CD4-positive, alpha-beta T cell treated with Interleukin-4 for 4 hours (primary cell): ENCODE measurements at places on chromosomes 13 and 19.

DNA sequence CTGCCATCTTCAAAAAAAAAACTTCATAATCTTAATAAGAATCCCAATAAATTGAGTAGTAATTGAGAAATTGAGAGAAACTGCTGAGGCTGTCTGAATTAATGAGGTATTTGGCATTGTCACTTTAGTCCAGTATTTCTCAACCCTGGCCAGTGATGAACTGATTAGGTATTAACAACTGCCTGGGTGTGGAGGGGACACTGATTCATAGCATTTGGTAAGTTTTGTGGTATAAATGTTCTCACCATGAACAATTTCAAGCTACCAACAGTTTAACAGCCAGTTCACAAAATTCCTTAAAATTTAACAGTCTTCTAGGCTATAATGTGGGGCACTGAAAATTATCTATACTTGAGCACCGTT is 18.3 kb downstream of the GPC6 start:
- no peak for DNase-seq

- DNase-seq = no peak
These were observed 14.5 kb downstream of the ARHGEF7 start for GRCh38 chr13:111129465-111130115.

DNA sequence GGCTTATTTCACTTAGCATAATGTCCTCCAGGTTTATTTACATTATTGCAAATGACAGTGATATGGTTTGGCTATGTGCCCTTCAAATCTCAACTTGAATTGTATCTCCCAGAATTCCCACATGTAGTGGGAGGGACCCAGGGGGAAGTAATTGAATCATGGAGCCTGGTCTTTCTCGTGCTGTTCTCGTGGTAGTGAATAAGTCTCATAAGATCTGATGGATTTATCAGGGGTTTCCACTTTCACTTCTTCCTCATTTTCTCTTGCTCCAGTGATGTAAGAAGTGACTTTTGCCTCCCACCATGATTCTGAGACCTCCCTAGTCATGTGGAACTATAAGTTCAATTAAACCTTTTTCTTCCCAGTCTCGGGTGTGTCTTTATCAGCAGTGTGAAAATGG is 109.6 kb downstream of the VWA8 start:
- DNase-seq = no peak

DNA sequence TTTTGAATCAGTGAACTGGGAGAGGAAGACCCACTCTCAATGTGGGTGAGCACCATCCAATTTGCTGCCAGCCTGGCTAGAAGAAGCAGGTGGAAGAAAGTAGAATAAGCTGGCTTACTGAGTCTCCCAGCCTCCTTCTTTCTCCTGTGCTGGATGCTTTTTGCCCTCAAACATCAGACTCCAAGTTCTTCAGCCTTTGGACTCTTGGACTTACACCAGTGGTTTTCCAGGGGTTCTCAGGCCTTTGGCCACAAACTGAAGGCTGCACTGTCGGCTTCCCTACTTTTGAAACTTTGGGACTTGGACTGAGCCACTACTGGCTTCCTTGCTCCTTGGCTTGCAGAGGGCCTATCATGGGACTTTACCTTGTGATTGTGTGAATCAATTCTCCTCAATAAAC is 804.2 kb upstream of the SLITRK1 start:
- no peak for DNase-seq

- no peak for DNase-seq
These were observed 3.6 kb upstream of the A1BG start for GRCh38 chr19:58356766-58357480.

DNA sequence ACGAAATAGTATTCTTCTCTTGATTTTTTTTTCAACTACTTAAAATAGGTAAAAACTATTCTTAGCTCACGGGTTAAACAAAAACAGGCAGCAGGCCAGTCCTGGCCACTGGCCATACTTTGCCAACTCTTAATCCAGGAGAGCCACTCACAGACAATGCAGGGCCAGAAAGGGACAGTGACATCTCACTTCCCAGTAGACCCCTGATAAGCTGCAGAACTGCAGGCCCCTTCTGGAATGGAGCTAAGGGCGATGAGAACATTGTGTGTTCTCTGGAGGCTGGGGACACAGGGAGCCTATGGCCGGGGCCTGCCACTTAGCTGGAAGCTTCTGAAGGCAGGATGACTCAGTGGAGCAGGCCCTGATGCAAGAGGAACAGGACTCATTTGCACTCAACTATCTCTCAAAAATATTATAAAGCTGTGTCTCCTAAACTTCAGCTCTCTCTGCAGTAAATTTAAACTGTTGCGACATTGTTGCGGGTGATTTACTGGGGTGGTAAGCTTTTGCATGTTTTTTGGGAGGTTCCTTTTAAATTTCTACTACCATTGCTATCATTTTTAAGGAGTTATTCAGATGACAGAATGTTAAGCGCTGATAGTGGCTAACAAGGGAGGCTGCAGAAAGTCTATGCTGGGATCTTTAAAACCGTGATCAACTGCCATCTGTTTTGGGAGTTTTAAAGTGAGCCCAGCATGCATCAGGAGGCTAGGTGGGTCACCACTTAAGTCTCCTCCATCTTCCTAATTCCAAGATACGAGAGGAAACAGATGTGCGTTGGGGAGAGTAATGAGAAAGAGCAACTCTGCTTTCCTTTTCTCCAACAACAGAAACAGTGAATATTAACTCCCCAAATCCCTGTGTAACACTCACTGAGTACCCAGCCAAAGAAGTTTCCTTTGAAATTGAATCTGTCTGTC is 33.2 kb upstream of the KATNAL1 start:
- DNase-seq = no peak

- DNase-seq = no peak
These were observed 8.4 kb upstream of the PTPRS start for GRCh38 chr19:5349041-5349440.

DNA sequence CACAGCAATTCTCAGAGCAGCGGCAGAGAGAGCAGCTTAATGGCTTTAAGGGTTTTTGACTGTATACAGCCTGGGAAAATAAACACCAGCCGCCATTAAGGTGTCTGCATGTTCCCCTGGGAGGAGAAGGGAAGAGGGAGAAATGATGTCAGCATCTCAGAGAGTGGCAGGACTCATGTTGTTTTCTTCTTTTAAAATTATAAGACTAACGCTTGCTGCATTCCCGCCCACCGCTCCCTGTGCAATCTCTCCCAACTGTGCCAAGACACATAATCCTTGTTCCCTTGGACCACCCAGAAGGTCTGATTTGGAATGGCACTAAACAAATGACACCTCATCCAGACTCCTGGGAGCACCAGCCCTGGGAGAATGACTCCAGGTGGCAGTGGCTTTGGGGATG is 27.7 kb upstream of the FAM216B start:
- no peak for DNase-seq

DNA sequence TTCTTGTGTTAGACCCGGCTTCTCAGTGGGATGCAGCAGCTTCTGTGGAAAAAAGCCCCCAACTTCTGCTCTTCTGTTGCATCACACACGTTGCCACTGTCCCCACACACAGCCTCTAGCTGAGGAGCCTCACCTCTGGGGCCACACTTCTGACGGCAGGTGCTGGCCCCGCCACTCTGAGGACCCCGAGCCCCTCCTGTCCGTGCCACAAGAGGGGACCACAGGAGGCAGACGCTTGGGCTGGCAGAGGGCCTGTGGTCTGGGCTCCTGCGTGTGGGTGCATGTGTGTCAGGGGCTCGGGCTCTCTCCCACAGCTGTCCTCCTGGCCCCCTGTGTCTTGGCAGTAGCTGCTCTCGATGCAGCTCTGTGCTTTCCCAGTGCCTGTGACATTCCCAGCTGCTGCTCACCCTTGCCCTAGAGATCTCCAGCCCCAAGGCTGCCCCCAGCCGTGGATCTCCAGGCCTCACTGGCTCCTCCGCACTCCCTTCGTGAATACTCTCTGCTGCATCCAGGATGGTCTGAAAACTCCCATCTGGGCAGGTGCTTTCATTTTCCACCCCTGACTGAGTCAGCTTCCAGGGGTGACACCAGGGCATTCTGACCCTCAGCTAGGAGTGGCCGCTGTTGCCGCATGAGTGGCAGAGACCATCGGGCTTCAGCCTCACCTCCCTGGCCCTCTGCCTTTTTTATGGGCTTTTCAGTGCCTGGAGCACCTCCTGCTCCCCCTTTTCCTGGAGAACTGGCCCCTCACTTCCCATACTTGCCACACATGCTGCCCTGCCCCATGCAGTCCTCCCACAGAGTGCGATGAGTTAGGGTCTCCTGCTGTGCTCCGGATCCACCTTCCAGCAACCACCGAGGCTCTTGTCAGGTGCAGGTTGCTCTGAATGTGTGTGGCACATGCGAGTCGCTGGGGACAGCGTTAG is 13.7 kb downstream of the MAU2 start:
- DNase-seq = no peak

DNA sequence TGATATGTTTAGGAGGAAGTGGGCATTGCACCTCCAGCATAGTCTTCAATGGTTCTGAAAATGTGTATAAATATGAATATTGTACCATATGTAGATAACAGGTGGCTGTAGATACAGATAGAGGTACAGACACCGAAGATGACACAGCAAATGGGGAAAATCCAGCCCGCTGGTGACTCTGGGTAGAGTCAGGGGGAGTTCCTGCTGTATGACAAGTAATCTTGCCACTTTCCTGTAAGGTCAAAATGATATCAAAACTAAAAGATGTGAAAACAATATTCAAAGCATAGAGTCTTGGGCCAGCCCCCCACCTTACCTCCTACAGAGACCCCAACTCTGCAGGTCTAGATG is 17.8 kb downstream of the C2CD4C start:
- DNase-seq = no peak

GRCh38 chr19:7293762-7294557 is at the start of gene INSR:
Gene INSR (minus strand): TSS chr19:7294414. CDS start chr19:7293891, 523 bp downstream.
- peak; percentile 40 for DNase-seq

GRCh38 chr19:16326401-16327168 is 2.0 kb downstream of the KLF2 start:
- peak; percentile 58 for DNase-seq

DNA sequence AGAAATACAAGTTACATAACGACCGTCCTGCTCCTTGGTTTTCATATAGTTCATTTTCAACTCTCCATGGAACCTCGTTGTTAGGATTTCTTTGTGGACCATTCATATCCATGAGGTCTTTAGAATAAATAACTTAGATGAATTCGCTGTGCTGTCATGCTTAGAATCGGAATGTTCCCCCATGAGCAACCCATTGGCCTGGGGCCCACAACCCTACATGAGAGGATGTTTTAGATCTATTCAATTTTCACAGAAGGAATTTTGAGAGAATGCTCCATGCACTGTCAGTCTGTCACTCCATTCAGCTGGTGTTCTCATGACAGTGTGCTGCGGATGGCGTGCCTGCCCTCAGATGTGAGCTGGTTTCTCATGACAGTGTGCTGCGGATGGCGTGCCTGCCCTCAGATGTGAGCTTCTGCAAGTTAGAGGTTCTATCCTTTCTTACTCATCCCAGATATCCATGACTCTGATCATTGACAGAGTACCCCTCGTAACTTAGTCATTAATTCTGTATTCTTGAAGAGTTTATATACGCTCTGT is 1193.1 kb downstream of the EFNB2 start:
- no peak for DNase-seq

DNA sequence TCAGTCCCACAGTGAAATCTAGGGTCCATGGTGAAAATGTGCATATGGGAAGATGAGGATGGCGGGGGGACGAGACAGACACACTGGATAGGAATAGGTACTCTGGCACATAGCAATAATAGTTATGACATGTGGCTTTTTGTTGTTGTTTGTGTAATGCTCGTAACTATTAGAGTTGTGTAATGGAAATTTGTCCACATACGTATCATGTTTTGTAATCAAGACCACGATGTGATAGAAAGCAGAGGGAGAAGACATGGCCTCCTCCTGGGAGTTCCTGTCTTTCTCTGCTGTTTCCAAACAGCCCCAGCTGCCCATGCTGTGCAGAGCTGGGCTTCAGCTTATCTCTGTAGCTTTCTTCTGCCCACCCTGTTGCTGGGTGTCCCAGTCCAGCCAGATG is 185.3 kb upstream of the TMTC4 start:
- no peak for DNase-seq

GRCh38 chr19:50537306-50537685 is 23.6 kb upstream of the ASPDH start:
- DNase-seq = no peak

GRCh38 chr13:48693998-48694397 is 40.3 kb downstream of the CYSLTR2 start:
- DNase-seq = no peak

DNA sequence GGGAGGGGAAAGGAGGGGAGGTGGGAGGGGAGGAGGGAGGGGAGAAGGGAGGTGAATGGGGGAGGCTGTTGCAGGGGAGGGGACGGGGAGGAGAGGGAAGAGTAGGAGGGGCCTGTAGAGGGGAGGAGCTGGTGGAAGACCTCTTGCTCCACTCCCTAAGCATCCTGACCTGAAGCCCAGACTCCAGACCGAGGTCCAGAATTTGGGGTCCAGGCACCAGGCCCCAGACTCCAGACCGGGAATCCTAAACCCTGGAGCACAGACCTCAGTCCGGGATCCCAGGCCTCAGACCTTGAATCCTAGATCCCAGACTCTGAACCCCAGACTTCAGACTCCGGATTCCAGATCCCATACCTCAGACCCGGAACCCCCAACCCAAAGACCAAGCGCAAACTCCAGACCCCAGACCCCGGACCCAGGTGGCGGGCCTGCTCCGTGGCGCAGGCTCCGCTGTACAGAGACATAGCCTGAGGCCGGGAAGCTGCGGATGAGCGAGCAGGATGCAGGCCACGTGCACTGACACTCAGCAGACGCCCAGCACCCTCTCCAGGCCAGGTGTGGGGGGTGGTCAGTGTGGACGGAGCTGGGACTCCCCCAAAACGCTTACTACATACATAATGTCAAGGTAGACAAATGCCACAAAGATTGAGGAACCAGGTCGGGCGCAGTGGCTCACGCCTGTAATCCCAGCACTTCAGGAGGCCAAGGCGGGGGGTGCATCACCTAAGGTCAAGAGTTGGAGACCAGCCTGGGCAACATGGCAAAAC is 710 bp upstream of the BTBD2 start:
- peak; percentile 72 for DNase-seq

DNA sequence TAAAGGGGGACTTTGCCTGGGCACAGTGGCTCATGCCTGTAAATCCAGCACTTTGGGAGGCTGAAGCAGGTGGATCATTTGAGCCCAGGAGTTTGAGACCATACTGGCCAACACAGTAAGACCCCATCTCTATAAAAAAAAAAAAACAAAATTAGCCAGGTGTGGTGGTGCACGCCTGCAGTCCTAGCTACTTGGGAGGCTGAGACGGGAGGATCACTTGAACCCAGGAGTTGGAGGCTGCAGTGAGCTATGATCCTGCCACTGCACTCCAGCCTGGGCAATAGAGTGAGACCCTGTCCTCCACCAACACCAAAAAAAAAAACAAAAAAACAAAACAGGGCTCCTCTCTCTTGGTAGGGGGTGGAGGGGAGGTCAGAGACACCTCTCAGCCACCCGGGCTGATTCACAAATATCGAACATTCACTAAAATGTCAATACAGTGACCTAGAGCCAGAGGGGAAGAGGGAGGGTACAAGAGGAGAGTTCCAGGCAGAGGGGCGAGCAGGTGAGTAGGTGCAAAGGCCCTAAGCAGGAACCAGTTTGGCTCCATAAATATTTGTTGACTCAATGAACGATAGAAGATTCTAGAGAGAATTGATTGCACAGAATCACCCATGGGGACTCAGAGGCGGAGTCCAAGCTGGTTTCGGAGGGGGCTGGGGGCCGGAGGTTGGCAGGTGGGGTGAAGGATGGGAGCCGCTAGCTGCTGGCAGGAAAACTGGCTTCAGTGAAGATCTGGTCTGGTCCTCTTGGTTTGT is 1.0 kb upstream of the CREB3L3 start:
- no peak for DNase-seq
